ENCODE measurements at places on chromosomes 2 and 18.
A peak's percentile ranks its signal among the peaks of the same experiment; 100 is the strongest.

DNA sequence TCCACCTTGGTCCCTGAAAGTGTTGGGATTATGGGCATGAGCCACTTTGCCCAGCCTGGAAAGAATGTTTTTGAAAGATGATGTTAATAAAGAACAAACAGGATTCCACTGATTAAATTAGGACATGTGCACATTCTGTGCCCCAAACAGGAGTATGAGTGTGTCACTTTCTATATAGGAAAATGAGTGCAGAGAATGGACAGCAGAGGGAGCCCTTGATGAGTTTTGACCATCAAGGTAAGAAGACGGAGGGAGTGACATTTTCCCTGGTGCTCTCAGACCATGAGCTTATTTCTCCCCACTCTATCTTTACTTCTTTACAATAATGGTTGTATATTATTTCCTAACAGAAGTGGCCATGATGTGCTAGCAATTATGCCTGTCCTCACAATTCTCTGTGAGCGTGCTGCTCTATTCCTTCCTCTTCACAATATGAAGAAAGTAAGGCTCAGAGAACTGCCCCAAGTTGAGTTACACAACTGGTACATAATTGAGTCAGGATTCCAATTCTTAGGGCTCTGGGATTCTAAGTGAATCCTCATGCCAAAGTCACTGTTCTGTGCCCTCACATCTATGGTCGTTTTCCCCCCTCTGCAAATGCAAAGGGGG lies 20.6 kb downstream of the RPL37A start:
- no peak for DNase-seq

DNA sequence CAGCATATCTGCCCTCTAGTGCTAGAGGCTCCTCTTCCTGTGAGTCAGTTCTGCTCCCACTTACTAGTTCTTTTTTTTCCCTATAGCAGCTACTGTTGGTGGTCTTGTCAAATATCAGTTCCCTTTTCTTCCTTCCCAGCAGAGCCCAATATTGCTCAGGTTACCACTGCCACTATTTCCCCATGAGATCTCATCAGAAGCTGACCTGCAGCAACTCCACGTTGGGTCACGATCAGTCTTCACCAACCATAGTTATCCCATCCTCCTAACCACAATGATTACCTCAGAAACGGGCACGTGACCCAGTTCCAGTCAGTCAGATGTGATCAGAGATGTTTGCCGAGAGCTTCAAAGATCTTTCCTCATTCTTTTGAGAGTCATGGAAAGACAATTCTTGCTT lies 59.7 kb upstream of the CAPN13 start:
- no peak for DNase-seq

DNA sequence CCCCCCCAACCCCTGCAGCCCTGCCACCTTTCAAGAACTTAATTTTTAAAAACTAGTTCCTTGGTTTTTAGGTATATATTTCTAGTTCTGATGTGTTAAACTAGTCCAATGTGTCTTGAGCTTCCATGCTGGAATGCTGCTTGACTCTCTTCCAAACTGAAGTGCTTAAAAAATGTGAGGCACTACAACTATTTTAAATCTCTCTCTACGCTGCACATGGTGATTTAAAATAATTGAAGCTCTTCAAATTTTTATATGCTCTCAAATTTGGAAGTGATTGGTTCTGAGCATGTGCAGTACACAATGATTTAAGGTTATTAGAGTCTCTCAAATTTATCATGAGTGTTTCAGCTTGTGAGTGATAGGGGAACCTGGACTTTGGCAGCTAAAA lies 192.6 kb upstream of the ZEB2 start:
- DNase-seq, result no peak

- no peak for DNase-seq
Observed at GRCh38 chr2:147927053-147927588, 82.3 kb downstream of the ACVR2A start.

DNA sequence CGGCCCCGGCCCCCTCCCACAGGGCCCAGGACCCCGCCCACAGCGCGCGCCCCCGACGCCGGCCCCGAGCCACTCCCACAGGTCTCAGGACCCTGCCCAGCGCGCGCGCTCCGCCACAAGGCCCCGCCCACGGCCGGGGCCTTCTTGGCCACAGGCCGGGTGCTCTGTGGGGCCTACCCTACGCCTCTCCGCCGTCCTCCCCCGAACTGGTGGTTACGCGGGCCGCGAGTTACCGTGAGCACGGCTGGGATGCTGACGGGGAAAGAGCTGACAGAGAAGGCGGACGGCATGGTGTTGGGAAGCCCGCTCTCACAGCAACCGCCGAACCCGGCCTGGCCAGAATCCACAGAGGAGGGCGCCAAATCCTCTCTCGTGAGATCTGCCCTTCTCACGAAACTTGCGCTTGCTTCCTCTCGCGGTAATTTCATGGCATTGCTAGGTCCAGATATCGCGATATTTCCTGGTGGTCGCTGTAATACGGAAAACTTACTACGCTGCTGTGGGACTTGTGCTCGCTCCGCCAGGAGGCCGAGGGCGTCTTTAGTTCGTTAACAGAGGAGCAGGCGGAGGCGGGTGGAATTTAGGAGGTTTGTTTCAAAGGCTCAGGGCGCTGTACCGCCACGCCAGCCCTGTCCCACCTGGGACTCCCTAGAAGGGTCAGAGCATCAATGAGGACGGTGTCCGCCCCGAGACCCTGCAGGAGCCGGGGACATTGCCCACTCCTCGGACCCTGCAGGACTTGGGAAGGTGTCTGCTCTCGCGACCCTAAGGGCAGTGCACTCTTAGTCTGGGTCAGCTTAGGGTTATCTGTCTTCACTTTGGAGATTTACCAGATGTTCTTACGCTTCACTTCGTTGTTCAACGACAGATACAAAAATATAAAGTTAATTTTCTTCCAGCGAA lies at the start of gene TMEM18:
Gene TMEM18 (minus strand): TSS at position 351 of the 903 bp plus-strand sequence. CDS start 61 bp downstream, at position 290.
- DNase-seq, result peak; percentile 94

DNA sequence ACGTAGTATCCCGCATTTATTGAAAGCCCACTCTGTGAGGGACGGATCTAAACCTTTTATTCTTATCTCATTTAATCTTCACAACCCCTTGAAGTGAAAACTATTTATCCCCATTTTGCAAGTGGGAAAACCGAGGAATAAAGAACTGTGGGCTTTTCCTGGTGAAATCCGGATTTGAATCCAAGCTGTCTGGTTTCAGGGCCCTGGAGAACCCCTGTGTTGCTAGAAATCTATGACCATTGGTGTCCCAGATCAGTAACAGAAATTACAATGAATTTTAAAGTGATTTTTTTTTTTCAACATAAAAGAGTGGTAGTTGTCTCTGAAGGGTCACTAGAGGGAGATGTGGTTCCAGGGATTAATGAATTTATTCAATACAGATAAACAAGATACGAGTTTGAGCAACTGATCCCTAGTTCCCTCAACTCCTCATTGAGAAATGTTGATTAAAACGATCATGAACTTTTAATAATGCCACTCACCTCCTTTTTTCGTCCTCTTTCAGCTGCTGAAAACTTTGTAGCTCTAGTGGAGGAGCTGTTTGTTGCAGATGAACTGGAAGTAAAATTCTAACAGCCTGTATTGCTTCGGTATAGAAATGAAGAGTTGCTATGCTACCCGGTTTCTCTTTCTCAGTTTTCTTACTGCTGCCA lies 940 bp downstream of the XRCC5 start:
- no peak for DNase-seq

DNA sequence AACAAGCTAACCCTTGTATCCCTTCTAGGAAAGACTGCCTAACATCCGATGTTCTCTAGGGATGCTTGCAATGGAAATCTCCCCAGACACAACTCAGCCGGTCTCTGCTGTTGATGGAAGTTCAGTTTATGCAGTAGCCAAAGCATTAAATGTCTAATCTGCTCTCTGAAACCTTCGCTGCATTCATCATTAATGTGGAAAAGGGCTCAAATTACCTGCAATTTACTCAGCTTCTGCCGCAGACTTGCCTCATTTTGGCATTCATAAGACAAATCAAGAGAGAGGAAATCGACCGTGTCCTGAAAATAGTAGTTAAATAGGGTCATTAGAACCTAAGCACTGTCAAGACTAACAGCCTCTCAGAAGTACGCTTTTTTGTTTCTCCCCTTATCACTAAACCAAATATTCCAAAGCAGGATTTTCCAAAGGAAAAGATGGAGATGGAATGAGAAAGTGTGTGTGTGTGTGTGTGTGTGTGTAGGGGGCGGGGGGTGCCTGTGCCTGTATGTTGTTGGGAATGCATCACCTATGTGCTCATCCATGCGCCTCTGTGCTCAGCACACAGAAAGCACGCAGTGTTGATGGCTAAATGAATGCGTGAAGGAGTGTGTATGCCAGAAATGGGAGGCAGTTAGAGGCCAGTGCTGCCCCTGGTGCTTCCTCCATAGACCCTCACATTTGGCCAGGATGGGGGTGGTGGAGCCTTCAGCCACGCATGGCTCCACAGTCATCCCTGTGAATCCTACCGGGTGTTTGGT lies 7.4 kb downstream of the LCT start:
- no peak for DNase-seq

DNA sequence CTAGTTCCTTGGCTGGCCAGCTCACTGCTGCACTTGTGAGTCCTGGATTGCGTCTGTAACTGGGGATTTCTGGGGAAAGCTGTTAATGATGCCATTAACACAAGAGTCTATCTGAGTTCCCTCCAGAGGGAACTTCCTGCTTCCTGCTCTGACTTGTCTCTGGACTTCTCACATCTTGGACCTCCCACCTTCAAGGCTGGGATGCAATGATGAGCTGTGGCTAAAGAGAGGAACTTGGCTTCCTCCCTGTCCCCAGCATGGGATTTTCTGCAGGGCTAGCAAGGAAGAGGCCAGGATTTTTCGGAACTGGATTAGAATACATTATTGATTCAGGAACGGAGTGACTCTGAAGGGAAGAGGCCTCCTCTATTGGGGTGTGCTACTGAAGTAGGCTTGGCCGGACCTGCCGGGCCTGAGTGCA lies 155.5 kb downstream of the CLIP4 start:
- no peak for DNase-seq

DNA sequence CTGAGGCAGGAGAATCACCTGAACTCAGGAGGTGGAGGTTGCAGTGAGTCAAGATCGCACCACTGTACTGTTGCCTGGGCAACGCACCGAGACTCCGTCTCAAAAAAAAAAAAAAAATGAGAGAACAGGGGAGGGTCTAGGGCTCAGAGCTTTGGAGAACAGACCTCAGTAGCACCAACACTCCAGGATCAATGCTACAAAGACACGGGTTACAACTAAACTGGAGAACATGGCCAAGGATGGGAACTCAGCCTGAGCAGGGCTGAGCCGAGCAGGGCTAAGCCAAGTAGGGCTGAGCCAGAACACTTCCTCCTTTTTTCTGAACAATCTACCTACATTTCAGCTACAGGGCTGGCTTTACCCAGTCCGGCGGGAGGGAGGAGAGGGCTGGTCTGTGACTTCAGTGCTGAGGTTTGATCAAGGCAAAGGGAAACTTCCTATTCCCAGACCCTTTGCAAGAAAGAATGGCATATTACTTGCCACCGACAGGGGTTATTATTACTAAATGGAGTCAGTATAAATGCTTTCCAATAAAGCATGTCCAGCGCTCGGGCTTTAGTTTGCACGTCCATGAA lies 2.9 kb upstream of the CASP8 start:
- DNase-seq, result no peak

DNA sequence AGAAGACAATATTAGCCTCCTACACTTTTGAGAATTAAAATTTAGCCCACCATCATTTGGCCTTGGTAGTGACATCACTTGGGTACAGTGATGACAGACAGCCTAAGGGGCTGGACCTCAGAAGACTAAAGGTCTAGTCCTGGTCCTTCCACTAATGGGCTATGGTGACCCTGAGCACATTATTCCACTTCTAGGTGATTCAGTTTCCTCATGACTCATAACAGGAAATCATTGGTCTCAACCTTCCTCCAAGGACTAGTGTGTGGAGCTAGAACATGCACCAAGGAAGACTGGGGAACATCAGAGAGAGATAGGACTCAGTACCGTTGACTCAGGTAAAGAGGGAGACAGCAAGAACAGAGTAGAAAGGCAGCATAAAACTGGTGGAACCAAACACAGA lies 64.0 kb downstream of the TFCP2L1 start:
- DNase-seq, result no peak

- no peak for DNase-seq
Observed at GRCh38 chr2:70684846-70685622, 83.0 kb downstream of the ADD2 start.

GRCh38 chr18:63994783-63995399 lies 25.0 kb downstream of the SERPINB8 start:
- DNase-seq, result peak; percentile 18

- DNase-seq, result no peak
Observed at GRCh38 chr18:614193-614592, 17.4 kb downstream of the CLUL1 start.

- DNase-seq, result no peak
Observed at GRCh38 chr2:516944-517343, 160.3 kb downstream of the TMEM18 start.

DNA sequence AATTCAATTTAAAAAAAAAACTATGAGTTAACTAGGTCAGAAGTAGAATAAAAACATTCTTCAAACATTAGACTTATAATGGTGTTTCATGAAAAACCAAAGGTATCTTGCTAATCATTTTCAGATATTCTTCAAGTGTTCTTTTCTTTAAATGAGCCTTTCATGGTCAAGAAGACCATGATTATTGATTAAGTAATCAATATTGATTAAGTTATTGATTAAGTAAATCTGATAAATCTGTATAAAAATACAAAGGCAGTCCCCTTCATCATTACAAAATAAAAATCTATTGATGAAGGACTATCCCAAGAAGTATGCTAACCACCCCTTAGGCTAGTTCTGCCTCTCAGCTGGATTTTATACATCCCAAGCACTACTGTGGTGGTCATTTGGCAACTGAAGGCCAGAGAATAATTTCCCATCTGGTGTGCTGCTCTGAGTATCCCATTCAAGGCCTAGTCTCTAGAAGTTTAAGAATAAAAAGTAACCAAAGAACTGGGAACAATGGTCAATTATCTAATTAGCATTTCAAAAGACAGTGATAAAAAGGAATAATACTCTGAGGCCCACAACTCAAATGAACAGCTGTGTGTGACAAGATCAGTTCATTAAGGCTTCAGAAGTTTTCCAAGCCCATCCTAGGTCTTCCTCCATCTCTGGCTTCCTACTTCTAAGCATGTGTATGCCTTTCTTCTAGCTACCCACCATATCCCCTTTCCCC lies 63.5 kb downstream of the TCF4 start:
- no peak for DNase-seq

DNA sequence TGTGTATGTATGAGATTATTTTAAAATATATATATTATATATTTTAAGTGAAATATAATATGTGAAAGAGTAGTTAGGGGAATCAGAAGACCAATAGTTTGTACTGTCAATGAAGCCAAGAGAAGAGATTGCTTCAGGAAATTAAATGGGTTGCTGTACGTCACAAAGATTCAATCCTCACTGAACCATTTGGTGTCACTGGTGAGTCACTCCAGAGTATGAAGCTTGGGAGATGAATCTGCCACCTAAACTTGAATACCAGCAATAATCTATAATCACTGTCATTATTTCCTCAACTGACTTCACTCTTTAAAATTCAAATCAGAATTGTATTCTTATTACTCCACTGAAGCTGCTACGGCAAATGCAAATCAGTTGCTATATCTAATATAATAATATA lies 41.9 kb upstream of the SCN9A start:
- no peak for DNase-seq

DNA sequence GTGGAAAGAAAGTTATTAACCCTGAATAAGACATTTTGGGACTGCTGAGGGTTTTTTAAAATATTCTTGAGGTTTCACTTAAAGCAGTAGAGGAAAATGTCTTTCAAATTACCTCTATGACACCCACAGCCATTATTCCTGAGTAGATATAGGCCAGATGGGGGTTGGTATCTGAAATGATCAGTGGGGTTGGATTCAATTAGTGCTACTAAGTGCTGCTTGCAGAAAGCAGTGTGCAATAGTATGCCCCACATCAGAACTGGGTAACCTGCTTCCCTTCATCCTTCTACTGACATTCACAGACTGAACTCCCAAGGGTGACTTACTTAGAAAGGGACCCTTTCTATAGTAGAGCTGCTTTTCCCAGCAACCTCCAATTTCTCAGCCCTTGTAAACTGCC lies 7.3 kb upstream of the ETAA1 start:
- no peak for DNase-seq
